ENCODE measurements at places on chromosomes 16 and 17.

- no peak for DNase-seq
Measured at GRCh38 chr17:48927978-48928745, 16.5 kb downstream of the SNF8 start.

GRCh38 chr16:62805221-62805857, 769.1 kb upstream of the CDH8 start:
- DNase-seq, result no peak

DNA sequence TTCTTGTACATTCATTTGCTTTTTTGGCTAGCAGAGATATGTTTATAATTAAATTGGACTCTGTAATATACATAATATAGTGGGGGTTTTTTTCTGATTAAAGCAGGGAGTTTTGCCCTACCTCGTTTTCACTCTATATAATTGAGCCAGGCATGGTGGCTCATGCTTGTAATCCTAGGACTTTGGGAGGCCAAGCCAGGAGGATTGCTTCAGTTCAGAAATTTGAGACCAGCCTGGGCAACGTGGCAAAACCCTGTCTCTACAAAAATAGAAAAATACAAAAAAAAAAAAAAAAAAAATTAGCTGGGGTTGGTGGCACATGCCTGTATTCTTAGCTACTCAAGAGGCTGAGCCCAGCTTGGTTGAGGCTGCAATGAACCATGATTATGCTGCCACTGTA, 42.2 kb downstream of the PAFAH1B1 start:
- no peak for DNase-seq

DNA sequence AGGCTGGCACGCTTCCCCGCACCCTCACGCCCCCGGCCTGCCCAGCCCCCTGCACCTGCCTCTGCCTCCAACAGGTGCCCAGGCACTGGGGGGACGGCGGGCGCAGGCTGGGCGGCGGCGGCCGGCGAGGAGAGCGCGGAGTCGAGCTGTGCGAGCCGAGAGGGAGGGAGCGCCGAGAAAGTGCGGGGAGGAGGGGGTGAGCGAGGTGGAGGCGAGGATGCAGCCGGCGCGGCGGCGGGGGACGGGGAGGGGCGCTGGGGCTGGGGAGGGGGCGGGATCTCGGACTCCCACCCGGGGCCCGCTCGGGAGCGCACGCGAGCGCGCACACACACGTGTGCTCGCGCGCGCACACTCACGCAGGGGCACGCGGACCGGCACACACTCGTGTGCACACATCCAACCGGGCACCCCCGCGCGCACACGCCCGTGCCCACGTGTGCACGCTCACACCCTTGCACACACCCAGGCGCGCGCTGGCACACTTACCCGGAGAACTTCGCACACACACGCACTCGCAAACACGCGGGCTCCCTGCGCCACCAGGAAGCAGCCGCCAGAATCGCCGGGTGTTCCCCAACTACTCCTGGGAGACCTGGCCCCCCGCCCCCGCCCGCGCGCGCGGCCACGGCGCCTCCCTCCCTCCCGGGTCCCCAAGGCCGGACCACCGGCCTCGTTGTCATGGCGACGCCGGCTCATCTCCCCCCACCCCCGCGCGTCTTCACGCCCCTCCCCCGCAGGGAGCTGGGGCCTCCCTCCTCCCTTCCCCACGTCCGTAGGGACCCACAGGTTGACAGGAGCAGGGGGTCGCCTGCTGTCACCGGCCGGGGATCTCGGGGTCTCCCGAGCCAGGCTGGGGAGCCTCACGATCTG, at the start of gene DOC2A:
Gene DOC2A (minus strand): TSS at position 184 of the 870 bp plus-strand sequence. CDS start 805 bp downstream, outside the sequence.
- no peak for DNase-seq

- no peak for DNase-seq
Measured at GRCh38 chr16:19502395-19503131, 19.3 kb downstream of the GDE1 start.

DNA sequence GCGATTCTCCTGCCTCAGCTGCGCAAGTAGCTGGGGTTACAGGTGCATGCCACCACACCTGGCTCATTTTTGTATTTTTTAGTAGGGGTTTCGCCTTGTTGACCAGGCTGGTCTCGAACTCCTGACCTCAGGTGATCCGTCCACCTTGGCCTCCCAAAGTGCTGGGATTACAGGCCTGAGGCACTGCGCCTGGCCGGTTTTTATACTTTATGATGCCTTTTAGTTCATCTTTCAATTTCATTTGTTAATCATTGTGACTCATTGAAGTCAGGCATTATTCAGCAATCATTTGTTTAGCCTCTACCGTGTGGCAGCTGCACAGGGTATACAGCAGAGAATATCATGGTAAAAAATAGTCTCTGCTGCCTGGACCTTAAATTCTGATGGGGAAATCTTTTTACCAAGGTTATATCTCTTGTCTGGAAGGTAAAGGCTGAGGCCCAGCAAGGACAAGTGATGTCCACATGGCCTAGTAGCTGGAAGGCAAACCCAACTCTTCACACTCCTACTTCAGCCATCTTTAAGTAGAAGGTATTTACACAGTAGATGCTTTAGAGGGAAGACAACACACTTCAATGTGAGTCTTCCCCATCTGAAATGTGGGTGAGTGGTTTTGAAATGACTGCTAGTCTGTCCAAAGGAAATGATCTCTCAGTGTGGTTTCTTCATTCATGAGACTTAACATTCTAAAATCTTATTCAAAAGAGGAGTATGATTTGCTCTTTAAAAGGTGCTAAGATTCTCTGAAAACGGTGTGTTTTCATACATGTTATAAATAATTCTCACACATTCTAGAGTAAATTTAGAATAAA, 2.4 kb downstream of the PRPSAP2 start:
- DNase-seq, result no peak

DNA sequence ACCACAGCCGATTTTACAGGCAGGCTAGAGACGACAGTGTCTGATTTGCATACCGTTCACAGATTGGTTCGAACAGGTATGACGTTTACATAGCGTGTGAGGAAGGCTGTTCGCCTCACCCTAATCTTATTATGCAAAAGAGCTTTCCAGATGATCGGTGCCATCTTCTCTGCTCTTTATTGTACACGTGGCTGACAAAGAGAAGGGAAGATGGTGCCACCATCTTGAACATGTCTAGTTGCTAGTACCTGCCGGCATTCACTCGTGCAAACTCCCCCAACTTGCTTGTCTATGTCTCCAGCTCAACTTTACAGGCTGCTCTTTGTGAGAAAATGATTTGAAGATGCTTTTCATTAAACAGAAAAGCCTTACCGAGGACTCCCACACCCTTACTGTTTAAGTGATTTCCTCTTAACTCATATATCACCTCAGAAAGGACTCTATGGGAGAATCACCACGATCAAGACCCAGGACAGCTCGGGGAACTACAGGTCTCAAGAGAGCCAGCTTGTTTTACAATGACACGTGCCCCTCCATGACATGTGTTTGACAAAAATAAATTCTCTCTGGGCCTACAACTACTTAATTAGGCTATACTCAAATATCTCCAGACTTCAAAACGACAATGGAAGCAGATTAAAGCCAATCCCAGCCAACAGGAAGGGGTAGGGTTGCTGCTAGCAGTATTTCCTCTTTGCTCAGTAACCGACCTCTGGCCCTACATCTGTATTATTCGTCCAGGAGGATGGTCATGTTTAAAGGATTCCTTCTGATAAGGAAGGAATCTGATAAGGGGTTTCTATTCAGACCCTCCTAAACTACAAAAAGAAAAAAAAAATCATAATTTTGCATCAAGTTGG, 480.6 kb downstream of the TMEM114 start:
- no peak for DNase-seq

DNA sequence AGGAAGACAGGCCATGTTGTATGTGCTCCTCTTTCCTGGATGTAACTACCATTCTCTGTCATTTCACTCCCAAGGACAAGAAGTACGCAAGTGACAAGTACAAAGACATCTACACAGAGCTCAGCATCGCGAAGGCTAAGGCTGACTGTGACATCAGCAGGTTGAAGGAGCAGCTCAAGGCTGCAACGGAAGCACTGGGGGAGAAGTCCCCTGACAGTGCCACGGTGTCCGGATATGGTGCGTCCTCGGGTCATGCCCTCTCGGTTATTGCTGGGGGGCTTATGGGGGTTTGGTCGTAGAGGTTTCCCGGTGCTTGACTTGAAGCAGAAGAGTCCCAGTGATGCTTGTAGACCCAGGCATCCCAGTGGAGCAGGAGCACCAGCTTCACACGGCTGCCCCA, 29.0 kb downstream of the PLD6 start:
- DNase-seq, result no peak

- DNase-seq, result no peak
Measured at GRCh38 chr16:3459401-3460090, 16.1 kb downstream of the NAA60 start.

DNA sequence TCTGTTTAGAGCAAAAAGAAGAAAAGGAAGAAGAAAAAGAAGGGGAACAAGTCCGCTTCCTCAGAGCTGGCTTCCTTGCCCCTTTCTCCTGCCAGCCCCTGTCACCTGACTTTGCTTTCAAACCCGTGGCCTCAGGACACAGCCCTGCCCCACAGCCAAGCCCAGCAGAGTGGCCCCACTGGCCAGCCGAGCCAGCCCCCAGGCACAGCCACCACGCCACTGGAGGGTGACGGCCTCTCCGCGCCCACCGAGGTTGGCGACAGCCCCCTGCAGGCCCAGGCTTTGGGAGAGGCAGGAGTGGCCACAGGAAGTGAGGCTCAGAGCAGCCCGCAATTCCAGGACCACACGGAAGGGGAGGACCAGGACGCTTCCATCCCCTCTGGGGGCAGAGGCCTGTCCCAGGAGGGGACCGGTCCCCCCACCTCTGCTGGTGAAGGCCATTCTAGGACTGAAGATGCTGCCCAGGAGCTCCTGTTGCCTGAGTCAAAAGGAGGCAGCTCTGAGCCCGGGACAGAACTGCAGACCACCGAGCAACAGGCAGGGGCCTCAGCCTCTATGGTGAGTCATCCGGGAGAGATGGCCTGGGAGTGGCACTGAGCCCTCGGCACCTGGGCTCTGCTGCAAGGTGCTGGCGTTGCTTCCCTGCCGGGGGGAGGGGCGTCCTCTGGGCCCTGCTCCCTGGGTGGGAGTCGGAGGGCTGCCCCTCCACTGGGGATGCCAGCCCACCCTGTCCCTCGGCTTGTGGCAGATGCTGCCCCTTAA, 27.3 kb downstream of the RNF213 start:
- no peak for DNase-seq

- DNase-seq, result no peak
Measured at GRCh38 chr17:3551189-3551588, 6.4 kb downstream of the TRPV3 start.

Measured in stimulated activated CD8-positive, alpha-beta memory T cell treated with anti-CD3 and anti-CD28 coated beads, Interleukin-7, amount 100 ng/mL, for 1 hour (primary cell).